ENCODE measurements at places on chromosomes 3 and 15. TPM values are rescaled to one million over a fixed set of nuclear protein-coding genes. Genes with fewer than 3 reads are reported as not detected.

DNA sequence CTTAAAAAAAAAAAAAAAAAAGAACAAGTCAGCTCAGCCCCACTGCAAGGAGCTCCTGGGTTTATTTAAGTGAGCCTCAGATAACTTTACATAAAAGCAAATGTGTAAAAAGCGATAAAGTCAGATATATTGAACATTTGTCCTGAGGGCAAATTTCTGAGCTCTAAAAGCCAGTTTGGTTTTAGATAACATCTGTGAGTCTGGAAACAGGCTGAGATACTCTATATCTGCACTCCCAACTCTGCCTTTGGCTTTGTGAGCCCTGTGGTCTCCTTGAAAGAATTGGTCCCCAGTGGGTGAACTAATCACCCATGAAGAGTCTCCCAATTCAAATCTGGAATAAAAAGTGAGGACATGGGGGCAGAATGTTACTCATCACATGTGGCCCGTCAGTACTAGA, 104.6 kb downstream of the APBA2 start:
- DNase-seq: no peak

- no peak for DNase-seq
Observed at GRCh38 chr15:63373330-63373729, 8.3 kb downstream of the CA12 start.

DNA sequence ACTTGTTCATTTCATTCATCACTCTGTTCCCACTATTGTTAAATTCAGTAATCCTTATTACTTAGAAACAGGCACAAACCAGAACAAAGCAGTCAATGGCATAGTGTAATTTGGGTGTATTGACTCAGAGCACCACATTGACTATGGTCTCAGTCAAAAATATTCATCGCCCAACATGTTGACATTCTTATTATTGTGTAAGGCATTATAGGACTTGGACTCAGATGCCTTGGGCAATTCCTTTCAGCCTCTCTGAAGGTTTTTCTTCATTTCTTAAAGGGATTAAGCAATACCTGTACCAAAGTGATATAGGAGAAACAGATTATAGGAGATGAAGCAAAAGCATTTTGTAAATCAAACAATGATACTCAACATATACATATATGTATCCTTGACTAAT, 114.7 kb upstream of the BHLHE40 start:
- no peak for DNase-seq

DNA sequence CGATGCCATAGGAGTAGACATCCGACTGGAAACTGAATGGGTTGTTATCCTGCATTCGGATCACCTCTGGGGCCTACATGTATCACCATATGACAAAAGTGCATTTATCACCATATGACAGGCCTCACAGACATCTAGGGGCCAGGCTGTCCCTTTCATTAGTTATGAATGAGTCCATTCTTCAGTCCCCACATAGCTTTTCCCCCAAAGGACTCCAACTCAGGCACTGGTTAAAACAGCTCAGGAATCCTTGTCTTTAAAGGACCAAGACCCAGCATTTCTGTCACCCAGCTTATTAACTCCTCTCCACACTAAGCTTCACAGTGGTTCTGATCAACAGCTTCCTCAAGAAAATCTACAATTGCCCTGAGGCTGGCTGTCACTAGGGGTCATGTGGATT, 28.3 kb downstream of the MKRN2 start:
- DNase-seq: no peak

DNA sequence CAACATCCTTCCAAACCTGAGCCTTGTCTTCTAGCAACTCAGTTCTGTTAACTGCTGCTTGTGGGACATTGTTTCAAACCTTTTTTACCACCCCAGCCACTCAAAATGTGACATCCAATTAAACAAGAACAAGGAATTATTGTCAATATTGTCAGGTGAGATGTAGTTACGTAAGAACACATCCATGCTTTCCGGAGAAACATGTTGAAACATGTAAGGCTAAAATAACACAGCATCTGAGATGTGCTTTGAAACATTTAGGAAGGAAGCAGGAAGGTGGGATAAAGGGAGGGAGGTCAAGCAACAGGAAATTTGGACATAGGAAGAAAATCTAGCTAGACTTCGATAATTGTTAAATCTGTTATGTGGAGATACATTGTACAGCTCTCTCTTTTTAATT, 50.9 kb upstream of the PRICKLE2 start:
- no peak for DNase-seq

DNA sequence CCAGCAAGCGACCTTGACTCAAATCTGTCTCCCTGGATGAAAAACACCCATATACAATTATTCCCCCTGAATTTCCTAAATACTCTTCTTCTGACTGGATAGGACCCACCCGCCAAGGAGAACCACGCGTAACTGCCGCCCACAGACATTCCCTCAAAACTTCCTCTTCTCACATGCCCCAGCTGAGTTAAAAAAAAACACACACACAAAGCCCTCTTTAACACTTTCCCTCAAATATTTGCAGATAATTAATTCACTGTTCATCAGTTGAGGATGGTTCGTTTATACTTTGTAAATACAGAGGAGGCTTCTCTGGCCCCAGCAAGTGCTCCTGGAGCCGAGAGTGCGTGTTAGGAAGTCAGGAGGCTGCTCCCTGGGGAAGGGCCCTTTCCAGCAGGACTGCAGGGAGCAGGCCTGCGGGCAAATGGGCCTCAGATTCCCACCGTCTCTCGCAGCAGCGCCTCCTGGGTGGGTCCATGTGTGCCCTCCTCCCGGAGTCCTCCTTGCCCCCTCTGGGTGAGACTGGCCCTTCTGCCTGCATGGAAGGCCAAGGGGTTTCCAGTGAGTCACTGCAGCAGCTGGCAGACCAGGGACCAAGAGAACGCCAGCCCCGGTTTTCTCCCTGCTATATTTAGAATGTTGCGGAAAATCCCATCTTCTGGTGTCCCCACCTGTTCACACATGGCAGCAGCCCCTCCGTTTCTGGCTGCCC, 46.8 kb downstream of the MGLL start:
- peak; percentile 92 for DNase-seq

- DNase-seq: no peak
Observed at GRCh38 chr3:128079823-128080222, 27.6 kb downstream of the SEC61A1 start.

DNA sequence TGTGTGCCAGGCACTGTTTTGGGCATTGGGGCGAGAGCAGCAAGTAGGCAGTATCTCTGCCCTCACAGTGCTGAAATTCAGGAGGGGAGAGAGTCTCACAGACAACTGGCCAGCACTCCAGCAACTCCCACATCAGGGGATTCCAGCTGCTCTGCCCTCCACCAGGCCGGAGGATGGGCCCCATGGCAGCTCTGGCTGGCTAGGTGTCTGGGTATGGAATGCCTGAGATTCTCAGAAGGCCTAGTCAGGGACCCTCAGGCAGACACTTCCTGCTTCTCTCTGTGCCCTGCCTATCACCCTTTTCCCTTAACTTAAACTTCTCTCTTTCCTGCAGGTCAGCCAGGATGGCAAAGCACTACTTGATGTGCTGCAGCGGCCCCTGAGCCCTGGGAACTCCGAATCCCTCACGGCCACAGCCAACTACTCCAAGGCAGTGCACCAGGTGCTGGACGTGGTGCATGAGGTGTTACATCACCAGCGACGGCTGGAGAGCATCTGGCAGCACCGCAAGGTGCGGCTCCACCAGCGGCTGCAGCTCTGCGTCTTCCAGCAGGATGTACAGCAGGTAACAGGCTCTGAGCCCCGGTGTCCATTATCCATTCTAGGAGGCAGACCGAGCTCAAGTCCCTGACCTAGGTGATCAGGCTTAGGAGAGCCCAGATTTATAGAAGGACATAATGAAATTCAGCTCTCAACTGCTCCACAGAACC, 342.2 kb upstream of the ROPN1 start:
- no peak for DNase-seq

GRCh38 chr3:78293284-78293683, 1253.4 kb downstream of the ROBO2 start:
- DNase-seq: no peak

GRCh38 chr3:99866261-99866761, 48.6 kb downstream of the CMSS1 start:
- peak; percentile 47 for DNase-seq

DNA sequence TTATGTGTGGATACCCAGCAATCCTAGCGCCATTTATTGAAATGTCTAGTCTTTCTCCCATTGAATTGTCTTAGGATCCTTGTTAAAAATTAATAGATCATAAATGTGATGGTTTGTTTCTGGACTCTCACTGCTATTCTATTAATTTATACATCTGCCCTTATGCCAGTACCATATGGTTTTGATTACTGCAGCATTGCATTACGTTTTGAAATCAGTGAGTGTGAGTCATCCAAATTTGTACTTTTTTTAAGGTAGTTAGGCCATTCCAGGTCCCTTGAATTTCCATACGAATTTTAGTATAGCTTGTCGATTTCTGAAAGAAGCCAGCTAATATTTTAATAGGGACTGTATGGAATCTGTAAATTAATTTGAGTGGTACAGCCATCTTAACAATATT, 648.6 kb upstream of the ZNF385D start:
- no peak for DNase-seq

DNA sequence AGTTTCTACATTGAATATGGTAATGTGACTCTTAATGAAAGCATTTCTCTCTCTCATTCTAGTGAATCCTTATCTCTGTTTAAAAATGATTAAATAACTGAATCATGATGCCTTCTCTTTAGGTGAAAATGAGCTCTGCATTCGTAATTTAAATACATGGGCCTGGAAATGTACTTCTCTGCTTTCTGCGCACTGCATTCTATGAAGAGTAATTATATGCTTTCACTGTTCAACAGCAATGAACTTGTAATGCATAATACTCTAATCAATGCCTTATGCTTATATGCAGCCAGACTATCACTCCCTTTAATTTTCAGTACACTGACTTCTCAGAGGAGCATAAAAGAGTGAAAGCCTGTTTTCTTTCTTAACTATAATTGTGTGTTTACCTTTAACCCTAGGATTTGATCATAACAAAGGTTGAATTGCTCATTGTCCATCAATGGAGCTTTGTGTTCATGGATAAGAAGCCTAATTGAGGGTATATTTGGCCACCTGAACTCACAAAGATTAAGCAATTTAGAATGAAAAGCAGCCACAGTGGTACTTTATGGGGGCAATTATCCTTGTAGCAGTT, 330.8 kb upstream of the PDZRN3 start:
- no peak for DNase-seq

DNA sequence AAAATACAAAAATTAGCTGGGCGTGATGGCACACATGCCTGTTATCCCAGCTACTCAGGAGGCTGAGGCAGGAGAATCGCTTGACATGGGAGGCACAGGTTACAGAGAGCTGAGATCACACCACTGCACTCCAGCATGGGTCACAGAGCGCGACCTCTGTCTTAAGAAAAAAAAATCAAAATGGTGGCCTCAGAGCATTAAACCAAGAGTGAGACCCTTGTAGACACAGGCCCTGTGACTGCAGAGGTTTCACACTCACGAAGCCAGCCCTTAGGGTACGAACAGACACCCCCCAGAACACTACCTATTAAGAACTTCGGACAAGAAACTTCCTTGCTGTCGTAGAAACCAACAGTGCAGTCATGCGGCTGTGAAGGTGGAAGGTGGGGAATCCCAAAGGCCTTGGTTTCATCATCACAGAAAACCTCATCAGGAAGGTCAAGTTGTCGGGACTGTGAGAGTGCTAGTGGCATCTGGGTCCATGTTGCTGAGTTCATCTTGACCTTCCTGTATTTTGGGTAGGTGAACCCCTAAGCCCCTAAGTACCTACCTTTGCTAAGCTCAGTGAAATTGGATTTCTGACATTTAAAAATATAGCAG, 4.8 kb upstream of the PDE8A start:
- no peak for DNase-seq

DNA sequence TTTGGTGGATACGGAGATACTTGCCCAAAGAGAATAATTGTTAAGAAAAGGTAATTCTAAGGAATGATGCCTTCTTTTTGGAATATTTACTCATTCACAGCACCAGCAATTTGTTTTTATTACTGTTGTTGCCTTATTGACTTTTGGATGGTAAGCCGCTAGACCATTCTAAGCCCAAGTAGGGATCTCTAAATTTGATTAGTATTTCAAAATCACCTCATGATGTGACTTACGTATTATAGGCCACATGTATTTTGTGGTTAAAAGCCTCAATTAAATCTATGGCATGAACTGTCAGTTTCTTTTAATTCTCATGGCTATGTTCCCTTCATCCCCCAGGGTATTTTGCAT, 94.1 kb downstream of the PLCL2 start:
- no peak for DNase-seq

Gene PIF1
- total RNA-seq: 26.6 TPM

Gene LZTFL1
- 25.2 TPM for total RNA-seq

Gene CLDN16
- total RNA-seq: 0.74 TPM

Gene MYZAP
- total RNA-seq: 1.4 TPM

Gene ATP8B4
- not detected for total RNA-seq
